ENCODE measurements at places on chromosomes 5 and 9. TPM values are rescaled to one million over a fixed set of nuclear protein-coding genes. Genes with fewer than 3 reads are reported as not detected.
A peak's percentile ranks its signal among the peaks of the same experiment; 100 is the strongest.

DNA sequence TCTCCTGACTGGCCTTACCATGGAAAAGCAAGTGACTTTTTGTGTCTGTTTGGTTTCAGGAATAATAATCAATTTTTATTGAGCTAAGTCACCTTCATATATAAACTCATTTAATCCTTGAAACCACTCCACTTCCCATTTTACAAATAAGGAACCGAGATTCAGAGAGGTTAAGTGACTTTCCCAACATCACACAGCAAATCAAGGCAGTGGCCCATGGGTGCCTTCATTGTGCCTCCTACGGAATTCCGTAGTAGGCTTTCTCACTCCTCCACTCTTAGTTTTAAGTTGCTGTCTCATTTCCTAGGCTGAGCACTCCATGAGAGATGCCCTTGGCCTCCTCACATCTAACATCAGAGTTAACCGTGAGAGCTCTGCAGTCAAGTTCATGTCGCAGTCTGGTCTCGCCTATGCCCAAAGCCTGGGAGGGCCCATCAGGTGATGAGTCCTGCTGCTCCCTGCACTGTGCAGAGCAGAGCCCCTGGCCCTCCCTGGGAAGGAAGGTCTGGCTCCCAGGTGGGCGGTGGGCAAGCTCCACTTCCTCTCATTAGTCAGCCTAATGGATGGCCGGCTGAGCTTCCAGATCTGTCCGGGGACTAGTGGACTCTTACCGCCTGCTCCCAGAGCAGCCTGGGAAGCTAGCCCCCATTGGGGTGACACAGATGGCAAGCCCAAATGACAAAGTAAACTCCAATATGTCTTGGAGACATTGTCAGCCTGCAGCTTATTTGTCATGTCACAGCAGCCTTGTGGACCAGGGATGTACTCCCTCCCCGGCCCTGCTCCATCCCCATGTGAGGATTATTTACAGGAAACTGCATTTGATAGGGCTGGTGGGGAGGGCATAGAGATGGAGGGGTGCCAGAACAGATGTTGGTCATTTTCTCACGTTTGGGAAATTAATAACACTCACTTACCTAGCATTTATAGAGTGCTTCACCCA is 123.4 kb downstream of the MVB12B start:
- no peak for DNase-seq

Gene VCAN
- 10.1 TPM for total RNA-seq

DNA sequence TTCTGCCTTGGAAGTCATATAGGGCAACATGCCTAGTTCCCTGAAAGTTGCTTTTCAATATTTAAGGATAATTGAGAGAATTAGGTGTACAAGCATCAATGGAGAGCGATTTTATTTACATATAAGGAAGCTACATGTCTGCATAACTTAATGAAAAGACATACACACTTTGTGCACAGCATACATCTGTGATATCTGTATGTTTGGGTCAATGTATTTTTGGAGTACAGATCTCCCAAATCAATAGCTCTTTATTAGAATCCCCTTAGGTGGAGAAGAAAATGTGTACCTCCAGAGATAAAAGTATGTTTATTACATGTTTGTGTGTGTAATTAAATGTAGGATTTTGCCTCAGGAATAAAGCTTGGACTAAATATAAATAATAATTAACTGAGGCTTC is 373.7 kb upstream of the CCNH start:
- no peak for DNase-seq

- no peak for DNase-seq
Measured at GRCh38 chr5:14902826-14903560, 31.4 kb upstream of the ANKH start.

DNA sequence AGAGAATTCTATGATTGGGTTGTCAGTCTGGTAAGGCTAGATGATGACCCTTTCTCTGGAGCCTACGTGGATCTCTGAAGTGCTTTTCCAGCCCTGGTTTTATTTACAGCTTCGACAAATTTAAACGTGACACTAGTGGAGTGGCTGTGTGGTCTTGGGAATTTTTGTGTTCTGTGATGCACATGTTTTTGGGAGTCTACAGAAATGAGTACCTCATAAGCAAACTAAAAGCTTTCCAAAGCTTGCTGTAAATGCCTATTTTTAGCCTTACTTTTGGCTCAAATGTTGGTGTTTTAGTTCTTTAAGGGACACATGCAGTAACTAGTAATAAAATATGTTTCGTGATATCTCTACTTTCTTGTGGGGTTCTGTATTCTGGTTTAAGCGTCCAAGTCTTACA is 3.3 kb downstream of the LARP1 start:
- peak; percentile 62 for DNase-seq

DNA sequence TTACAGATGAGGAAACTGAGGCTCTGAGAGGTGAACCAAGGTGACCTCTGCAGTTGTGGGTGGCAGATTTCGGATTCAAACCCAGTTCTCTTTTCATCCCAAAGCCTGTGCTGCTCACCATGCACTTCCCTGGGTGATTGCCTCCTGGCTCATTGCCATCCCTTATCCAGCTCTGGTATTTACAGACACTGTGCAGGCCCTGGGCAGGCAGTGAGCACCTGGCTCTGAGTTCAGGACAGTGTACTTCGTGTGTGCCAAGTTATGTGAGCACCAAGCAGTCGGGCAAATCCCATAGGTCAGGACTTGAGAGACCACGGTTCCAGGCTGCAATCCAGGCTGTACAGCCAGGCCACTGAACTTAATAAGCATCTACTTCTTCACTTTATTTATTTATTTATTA is 1.4 kb downstream of the LRSAM1 start:
- peak; percentile 91 for DNase-seq

DNA sequence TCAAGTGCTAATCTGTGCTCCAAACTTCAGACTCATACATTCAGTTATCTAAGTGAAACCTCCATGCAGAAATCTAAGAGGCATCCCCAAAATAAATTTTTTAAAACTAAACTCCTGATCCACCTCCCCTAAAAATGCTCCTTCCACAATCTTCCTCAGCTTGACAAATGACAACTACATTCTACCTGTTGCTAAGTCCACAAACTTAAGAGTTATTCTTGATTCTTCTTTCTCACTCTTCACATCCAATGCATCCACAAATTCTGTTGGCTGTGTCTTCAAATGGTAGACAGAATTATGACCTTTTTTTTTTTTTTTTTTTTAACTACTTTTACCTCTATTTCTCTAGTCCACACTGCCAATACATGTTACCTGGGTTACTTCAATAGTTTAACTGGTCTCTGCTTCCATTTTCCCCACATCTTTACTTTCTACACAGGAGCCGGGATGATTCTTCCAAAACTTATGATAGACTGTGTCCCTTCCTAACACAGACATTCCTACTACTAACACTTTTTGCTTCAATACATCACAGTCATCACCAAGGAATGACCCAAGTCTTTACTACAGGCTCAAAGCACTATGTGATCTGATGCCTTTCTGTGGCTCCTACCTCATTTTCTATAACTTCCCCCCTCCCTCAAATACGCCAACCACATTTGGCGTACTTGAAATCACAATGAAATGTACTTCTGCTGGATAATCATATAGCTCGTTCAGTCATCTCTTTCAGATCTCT is 143.6 kb downstream of the PDE4D start:
- DNase-seq, result no peak

GRCh38 chr5:35096216-35096615 is 48.5 kb upstream of the AGXT2 start:
- DNase-seq, result no peak

Gene PNPLA7
- total RNA-seq, result 21.4 TPM

DNA sequence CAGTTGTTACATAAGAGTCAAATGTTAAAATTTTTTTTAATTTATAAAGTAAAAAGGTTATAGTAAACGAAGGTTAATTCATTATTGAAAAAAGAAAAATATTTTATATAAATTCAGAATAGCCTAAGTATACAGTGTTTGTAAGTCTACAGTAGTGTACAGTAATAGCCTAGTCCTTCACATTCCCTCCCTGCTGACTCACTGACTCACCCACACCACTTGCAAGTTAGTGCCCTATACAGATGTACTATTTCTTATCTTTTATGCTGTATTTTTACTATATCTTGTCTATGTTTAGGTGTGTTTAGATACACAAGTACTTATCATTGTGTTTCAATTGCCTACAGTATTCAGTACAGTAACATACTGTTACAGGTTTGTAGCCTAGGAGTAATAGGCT is 57.6 kb downstream of the MAMDC2 start:
- no peak for DNase-seq

- no peak for DNase-seq
Measured at GRCh38 chr5:78062645-78063044, 231.9 kb downstream of the AP3B1 start.

- DNase-seq, result no peak
Measured at GRCh38 chr5:136186796-136187195, 6.2 kb downstream of the SMIM32 start.

- DNase-seq, result no peak
Measured at GRCh38 chr5:35337340-35338156, 107.3 kb upstream of the PRLR start.

GRCh38 chr9:74447451-74448193 is 49.5 kb upstream of the RORB start:
- DNase-seq, result no peak

DNA sequence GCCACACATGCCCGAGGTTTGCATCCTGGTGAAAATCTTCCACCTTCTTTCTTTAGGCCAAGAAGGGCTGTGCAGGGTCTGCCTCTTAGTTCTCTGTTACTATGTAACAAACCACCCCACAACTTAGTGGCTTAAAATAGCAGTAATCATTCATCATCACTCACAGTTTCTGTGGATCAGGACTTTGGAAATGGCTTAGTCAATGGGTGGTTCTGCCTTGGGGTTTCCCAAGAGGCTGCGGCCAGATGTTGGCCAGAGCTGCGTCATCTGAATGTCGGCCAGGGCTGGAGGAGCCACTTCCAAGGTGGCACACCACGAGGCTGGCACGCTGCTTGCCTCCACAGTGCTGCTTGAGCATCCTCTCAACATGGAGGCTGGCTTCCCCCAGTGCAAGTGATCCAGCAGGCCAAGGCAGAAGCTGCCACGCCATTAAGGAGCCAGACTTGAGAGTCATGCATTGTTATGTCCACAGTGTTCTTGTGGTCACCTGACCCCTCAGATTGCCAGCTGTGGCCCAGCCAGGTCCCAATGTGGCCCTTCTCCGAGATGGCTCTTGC is 135.2 kb downstream of the RXRA start:
- no peak for DNase-seq

DNA sequence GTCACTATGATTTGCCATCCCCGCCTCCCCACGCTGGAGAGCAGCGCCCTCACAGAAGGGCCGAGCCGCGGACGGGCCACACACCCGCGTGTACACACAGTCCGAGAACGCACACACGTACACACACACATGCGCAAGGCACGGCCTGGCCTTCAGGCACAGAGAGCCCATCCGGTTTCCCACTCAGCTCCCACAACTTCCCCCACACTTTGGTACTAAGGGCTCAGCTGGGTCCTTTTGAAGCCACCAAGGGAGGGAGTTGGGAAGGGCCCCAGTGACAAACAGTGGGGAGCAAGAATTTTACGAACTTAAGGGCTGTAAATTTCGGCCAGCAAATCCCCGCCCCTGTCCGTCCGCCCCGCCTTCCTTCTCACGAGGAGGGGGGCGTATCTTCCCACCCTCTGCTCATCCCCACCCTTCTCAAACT is 133.3 kb upstream of the HAND1 start:
- DNase-seq, result peak; percentile 47

DNA sequence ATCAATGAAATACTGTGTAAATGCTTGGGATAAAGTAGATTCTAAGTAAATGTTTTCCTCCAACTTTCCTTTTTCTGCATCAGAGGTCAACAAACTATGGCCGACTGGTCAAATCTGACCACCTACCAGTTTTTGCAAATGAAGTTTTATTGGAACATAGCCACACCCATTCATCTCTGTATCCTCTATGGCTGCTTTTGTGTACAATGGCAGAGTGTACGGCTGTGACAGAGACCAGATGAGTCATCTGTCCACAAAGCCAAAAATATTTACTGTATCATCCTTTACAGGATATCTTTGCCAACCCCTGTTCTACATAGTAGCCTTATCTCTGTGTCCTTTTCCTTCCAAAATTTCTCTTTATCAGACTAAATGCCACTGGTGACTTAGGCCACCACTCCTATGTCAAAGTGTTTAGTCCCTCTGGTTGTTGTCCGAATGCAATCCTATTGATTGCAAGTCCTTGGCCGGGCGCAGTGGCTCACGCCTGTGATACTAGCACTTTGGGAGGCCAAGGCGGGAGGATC is 218.4 kb upstream of the KLF4 start:
- no peak for DNase-seq

DNA sequence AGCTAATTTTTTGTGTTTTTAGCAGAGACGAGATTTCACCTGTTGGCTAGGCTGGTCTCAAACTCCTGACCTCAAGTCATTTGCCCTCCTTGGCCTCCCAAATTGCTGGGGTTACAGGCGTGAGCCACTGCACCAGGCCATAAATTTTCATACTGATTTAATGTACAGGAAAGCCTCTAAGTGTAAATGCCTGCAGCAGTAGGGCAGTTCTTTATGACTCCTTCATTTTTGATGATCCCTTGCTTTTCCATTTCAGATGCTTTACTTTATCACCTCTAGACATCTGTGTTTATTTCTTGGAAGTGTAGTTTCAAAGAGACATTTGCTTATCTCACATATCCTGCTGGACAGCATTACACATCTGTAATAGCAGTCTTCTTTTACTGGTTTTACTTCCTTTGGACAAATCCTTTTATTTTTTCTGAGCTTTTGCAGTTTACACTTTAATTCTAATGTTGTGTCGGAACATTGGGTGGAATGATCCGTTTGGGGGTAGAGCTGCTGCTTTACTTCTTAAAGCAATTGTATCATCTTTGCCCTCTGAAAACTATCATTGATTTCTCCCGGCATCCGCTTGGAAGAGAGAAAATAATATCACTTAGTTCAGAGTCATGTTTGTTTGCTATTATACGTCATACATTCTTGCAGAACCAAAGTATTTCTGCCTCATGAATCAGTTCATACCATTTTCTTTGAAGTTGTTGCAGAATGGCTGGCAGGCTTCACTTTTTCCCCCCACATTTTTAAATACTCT is 36.0 kb downstream of the SCGB3A1 start:
- no peak for DNase-seq

DNA sequence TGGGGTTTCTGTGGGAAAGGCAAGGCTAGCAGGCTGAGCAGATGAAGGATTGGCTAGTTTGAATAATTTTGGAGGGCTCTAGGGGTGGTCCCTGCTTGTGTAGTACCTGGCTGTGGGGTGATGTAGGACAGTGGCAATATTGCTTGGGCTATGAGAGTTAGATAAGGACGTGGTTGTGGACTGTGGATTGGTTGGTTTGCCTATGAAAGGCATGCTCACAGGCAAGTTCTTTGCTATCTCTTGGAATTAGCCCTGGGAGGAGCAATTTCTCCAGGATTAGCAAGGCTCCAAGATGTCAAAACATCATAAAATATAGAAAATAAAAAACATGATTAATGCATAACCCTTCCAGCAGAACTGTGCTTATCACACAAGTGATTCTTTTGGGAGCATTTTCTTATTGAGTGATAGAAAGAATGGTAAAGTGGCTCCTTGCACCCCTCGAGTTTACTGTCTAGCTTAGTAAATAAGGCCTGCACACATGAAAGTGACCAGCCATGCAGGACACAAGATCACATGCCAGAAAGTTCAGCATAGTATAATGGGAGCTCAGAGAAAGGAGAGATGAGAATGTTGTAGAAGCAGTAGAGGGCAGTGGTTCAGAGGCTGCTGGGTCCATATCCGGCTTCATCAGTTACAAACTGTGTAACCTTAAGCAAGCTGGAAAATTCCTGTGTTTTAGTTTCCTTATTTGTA is 13.8 kb downstream of the AOPEP start:
- no peak for DNase-seq

Gene CCL19
- total RNA-seq, result not detected

Gene STPG3
- total RNA-seq, result not detected

GRCh38 chr5:95050708-95051107 is 234.2 kb downstream of the MCTP1 start:
- no peak for DNase-seq

GRCh38 chr5:149273950-149274349 is 2.3 kb downstream of the AFAP1L1 start:
- DNase-seq, result no peak

Gene SYK
- total RNA-seq, result 24.2 TPM
